ENCODE measurements at places on chromosomes 7 and 10.

- no peak for DNase-seq
Observed at GRCh38 chr7:77409005-77409738, 7.0 kb downstream of the GSAP start.

DNA sequence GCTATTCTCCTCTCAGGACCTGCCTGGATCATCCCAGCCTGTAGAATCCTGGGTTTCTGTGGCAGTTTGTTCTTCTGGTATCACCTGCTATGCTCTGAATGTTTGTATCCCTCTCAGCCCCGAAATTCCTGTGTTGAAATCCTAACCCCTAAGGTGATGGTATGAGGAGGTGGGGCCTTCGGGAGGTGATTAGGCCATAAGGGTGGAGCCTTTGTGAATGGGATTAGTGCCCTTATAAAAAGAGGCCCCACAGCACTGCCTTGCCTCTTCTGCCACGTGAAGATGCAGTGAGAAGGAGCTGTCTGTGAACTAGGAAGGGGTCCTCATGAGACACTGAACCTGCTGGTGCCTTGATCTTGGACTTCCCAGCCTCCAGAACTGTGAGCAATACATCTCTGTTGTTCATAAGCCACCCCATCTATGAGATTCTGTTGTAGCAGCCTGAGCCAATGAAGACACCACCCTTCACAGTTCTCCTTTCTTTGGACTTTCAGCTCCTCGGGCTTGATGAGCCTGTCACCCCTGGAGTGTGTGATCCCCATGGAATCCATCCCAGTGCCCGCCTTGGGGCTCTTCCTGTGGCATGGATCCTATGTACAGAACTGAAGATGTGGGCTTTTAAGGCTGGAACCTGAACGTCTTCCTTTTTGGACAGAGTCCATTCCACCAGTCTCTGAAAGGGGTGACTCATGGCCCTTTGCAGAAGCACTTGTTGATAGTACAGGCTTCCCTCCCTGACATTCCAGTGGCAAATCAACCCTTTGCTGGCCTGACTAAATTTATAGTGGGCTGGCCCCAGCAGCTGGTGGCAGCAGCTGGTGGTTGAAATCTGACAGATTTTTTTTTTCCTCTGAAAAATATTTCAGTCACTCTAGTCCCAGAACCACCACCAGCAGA, 138.0 kb downstream of the TACC2 start:
- DNase-seq = no peak

GRCh38 chr10:44993922-44994751, 6.6 kb upstream of the ZNF22 start:
- no peak for DNase-seq

- DNase-seq = no peak
Observed at GRCh38 chr10:42926843-42927242, 144.2 kb downstream of the BMS1 start.

GRCh38 chr10:78577712-78578111, 491.1 kb upstream of the ZMIZ1 start:
- no peak for DNase-seq

DNA sequence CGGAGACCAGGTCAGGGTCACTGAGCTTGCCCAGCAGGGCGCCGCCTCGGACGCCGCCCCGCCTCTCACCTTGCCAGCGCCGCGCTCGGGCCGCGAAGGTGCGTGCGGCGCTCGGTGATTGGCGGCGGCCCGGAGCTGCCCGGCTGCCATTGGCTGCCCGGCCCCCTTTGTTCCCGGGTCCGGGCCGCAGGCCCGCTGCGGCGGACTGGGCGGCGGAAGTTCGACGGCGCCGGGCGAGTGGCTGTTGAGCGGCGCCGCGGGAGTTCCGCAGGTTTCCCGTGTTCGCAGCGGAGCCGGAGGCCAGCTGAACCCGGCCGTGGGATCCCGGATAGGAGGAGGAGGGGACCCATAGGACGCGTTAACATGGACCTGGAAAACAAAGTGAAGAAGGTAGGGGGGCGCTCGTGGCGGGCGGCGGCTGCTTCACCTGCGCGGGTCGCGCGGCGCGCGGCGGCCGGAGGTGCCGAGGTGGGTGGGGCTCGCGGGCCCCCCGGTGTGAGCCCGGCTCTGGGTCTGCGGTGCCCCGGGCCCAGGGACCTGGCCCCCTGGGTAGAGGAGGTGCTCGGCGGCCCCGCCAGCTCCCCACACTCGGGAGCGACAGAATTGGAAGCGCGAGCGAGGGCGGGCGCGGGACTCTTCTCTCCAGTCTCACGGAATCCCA, at the start of gene TES:
Gene TES, plus strand, starts transcription at position 195 of the 661 bp plus-strand sequence. Its CDS starts 169 bp downstream, at position 364.
- peak; percentile 79 for DNase-seq

DNA sequence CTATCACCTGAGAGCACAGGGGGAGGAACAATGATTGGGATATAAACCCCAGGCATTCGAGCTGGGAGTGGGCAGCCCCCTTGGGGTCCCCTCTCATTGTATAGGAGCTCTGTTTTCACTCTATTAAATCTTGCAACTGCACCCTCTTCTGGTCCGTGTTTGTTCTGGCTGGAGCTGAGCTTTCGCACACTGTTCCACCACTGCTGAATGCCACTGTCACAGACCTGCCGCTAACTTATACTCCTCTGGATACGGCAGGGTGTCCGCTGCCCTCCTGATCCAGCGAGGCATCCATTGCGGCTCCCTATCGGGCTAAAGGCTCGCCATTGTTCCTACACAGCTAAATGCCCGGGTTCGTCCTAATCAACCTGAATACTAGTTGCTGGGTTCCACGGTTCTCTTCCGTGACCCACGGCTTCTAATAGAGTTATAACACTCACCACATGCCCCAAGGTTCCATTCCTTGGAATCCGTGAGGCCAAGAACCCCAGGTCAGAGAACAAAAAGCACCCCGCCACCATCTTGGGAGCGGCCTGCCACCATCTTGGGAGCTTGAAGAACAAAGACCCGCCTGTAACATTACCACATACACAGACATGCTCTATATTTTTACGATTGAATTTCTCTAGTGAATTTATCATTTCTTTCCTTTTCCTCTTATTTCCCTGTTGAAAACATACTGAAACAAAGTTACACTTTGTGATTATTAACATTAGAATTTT, 9.0 kb downstream of the ZWINT start:
- DNase-seq = no peak

DNA sequence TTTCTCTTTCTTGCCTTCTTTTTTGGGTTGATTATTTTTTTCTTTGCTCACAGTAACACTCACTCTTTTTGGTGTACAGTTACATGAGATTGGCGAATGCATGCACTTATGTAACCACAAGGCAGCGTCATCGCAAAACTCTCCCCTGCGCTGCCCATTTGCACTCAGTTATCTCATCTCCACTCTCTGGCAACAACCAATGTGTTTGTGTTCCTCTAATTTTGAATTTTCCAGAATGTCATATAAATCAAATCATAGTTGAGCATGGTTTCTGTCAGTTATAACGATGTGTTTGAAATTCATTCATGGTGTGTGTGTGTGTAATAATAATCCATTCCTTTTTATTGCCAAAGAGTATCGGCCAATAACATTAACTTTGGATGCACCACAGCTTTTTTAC, 23.0 kb upstream of the IGFBP3 start:
- DNase-seq = no peak

GRCh38 chr7:22821702-22822485, 755 bp downstream of the TOMM7 start:
- peak; percentile 20 for DNase-seq

- peak; percentile 35 for DNase-seq
Observed at GRCh38 chr7:148911626-148912025, 27.5 kb upstream of the EZH2 start.
